Fibroblast of upper back skin (primary cell): ENCODE measurements at places on chromosomes 1 and 21.

- no peak for DNase-seq
Measured at GRCh38 chr1:168216171-168216570, 9.6 kb upstream of the SFT2D2 start.

- no peak for DNase-seq
Measured at GRCh38 chr1:85387781-85388180, 77.2 kb downstream of the DDAH1 start.

GRCh38 chr1:47568763-47569162 lies 130.9 kb downstream of the FOXD2 start:
- DNase-seq: no peak

DNA sequence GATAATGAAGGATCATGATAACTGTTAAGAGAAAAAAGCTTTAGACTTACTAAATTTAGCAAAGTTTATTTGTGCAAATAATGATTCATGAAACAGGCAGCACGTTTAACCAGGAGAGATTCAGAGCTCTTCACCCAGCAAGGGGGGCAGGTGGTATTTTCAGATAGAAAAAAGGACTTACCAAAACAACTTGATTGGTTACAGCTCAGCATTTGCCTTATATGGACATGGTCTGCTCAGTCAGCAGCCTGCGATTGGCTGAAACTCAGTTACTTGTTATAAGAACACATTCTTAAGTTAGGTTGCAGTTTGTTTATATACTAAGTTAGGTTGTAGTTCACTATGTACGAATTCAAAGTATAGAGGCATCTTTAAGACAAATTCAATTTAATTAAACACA lies 165.6 kb downstream of the DUSP10 start:
- DNase-seq: peak; percentile 60
